ENCODE measurements at places on chromosomes 16 and 17.

- no peak for DNase-seq
Observed at GRCh38 chr16:84245956-84246678, 6.3 kb upstream of the KCNG4 start.

GRCh38 chr16:31131841-31132271 is 3.7 kb downstream of the PRSS8 start:
- DNase-seq = no peak

- DNase-seq = no peak
Observed at GRCh38 chr17:32267690-32268205, 2.1 kb downstream of the RHBDL3 start.

GRCh38 chr16:78703936-78704335 is 604.5 kb downstream of the WWOX start:
- DNase-seq = no peak

GRCh38 chr17:81053041-81053970 is 18.4 kb downstream of the BAIAP2 start:
- DNase-seq = no peak

DNA sequence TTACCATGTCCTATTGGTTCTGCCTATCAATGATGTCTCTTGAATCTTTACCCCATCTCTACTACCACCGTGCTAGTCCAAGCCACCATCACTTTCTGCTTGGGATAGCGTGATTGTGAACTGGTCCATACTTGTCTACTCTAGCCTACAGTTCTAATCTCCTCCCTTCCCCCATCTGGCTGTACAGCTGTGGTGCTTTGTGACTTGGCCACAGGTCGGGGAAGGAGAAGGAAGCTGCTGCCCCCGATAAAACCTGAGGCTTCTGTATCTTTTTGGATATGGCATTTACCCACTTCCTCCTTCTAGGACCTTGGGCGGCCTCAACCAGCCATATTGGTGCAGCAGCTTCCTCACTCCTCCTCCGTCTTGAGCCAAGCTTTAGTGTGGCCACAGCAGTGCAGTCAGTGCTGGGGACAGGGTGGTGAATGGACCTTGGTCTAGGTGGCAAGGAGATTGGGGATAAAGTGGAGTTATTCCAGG is 314 bp upstream of the ITGA2B start:
- no peak for DNase-seq

- no peak for DNase-seq
Observed at GRCh38 chr16:8730335-8730915, 56.0 kb downstream of the ABAT start.

DNA sequence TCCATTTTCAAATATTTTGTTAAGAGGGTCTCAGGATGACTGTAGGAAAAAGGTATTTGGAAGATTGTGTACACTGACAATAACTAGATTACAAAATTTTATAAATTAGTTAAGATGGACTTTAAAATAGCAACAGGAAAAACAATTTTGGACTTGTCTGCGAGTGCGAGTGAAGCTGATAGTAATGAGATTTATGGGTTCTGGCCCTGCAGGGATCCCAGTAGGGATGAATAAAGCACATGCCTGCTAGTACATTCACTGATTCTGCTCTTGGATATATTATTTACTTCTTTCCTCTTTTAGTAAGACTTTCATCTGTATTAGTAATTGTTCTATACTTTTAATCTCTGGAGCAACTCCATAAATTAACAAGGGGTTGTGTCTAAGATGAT is 28.2 kb downstream of the PRKCA start:
- DNase-seq = no peak

DNA sequence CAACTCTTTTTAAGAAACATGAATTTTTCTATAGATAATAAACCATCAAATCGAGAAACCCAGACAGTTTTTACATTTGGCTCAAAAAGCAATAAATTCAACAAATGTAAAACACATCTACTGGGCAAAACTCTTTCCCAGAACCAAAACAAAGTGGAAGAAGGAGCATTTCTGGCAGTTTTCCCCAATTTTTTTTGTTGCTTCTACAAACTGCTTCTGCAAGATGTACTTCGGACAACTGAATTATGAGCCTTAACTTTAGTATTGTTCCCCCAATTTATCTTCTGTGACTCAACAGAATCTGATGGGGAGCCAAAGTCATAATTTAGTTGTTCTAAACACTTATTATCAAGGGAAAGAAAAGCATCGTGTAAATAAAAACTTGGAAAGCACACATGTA is 1047.2 kb downstream of the CDH11 start:
- no peak for DNase-seq

GRCh38 chr16:6993544-6993943 is 339.1 kb upstream of the RBFOX1 start:
- DNase-seq = no peak

- peak; percentile 39 for DNase-seq
Observed at GRCh38 chr17:1186923-1187771, 7.4 kb upstream of the ABR start.
